H9 (cell line): ENCODE measurements at places on chromosomes 2 and 18. TPM values are rescaled to one million over a fixed set of nuclear protein-coding genes. Genes with fewer than 3 reads are reported as not detected.

CD8B gene
- 0.24 TPM in 1 of 2 replicates, not detected in the other for total RNA-seq

- no peak overlapping the region for H3K27ac ChIP-seq
- H3K4me3 ChIP-seq: no peak overlapping the region
- H3K36me3 ChIP-seq: peaks cover 27% of the 10 kb centered on the region
- DNase-seq: no peak
- no peaks in the 10 kb centered on the region for H3K27me3 ChIP-seq
These were observed 38.0 kb upstream of the ERMN start for GRCh38 chr2:157363612-157364101.

- no peaks in the 10 kb centered on the region for H3K27me3 ChIP-seq
- H3K4me1 ChIP-seq: no peaks in the 10 kb centered on the region
- no peak overlapping the region for H3K27ac ChIP-seq
These were observed 16.7 kb downstream of the ANKRD12 start for GRCh38 chr18:9153256-9153655.

GRCh38 chr2:9763356-9764152 is 79.7 kb upstream of the TAF1B start:
- H3K27ac ChIP-seq: no peak overlapping the region
- no peaks in the 10 kb centered on the region for H3K27me3 ChIP-seq
- no peak for DNase-seq
- H3K36me3 ChIP-seq: no peaks in the 10 kb centered on the region

COMMD1 gene
- total RNA-seq: 31.5 and 34.6 TPM in 2 replicates

GRCh38 chr2:175976391-175977157 is 25.5 kb downstream of the LNPK start:
- no peak for DNase-seq

- no peaks in the 10 kb centered on the region for H3K27me3 ChIP-seq
- no peak overlapping the region for H3K27ac ChIP-seq
These were observed 11.3 kb upstream of the SPATA3 start for GRCh38 chr2:230984393-230985220.

DNA sequence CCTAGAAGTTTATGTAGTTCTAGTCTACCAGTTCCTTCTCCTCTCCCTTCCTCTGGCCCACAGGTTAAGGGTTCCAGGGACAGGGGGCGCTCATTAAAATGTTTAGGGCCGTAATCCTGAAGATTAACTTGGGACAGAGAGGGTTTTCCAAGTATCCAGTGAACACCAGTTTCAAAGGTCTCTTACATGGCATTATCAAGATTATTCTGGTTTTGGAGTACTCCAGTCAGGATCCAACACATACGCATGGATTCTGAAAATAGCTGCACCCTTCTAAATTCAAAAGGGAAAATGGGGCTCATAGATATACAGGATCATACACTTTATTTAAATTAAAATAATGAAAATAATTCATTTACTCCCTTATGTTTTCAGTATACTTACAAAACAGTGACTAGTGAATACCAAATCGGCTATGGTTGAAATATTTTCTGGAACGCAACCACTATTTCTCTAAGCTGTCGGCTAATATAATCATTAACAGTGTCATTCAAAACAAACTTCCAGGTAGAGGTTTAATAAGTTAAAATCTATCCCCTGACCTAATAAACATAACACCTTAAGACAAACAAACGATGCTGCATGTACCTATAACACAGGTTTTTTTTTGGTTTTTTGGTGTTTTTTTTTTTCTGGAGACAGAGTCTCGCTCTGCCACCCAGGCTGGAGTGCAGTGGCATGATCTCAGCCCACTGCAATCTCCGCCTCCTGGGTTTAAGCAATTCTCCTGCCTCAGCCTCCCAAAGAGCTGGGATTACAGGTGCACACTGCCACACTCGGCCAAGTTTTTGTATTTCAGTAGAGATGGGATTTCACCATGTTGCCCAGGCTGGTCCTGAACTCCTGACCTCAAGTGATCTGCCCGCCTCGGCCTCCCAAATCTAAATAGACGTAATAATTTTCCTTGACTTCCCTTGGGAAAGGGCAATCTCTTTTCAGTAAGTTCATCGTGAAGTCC is 44.7 kb downstream of the MGAT4A start:
- no peak overlapping the region for H3K27ac ChIP-seq
- H3K4me3 ChIP-seq: no peak overlapping the region
- H3K4me1 ChIP-seq: no peaks in the 10 kb centered on the region
- H3K36me3 ChIP-seq: no peaks in the 10 kb centered on the region
- no peak for DNase-seq

GRCh38 chr2:203492965-203493364 is 42.1 kb downstream of the RAPH1 start:
- H3K36me3 ChIP-seq: peaks cover 7% of the 10 kb centered on the region; the same call in 2 of the 3 replicates
- H3K27me3 ChIP-seq: no peaks in the 10 kb centered on the region
- DNase-seq: no peak
- H3K4me1 ChIP-seq: no peaks in the 10 kb centered on the region
- no peak overlapping the region for H3K4me3 ChIP-seq
